ENCODE measurements at places on chromosomes 7 and 10.

GRCh38 chr10:10125676-10126075 lies 892.0 kb upstream of the CELF2 start:
- DNase-seq: peak; percentile 53

DNA sequence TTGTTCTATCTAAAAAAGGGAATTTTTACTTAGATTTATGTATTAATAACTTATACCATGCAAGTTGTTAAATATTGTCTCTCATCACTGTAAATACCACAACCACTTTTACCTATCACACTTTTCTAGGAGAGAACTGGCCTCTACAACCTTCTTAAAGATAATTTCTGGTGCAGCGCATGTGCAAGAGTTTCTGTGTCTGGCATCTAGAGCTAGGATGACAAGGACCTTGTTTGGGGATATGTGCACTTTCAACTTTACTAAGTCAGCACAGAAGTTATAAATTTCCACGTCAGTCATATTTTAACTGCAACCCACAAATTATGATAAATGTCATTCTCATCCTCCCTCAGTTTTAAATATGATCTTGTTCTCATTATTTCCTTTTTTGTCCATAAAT lies 156.9 kb upstream of the ADCY1 start:
- no peak for DNase-seq

- DNase-seq: no peak
Measured at GRCh38 chr10:36602374-36602773, 523.0 kb upstream of the ANKRD30A start.

- no peak for DNase-seq
Measured at GRCh38 chr7:39642896-39643295, 19.5 kb downstream of the RALA start.

DNA sequence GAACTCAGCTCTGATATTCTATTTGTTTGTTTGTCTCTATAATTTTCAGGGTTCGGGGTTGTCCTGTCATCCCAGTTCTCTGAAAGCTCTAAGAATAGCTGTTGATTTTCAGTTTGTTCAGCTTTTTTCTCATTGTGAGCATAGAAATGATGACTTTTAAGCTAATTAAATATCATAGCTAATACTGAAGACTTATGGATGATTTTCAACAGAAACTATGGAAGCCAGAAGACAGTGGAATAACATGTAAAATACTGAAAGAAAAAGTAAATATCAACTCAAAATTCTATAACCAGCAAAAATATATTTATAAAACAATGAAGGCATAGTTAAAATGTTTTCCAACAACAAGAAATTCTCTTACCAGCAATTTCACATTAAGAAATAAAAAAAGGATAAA lies 96.4 kb upstream of the ETV1 start:
- DNase-seq: no peak

DNA sequence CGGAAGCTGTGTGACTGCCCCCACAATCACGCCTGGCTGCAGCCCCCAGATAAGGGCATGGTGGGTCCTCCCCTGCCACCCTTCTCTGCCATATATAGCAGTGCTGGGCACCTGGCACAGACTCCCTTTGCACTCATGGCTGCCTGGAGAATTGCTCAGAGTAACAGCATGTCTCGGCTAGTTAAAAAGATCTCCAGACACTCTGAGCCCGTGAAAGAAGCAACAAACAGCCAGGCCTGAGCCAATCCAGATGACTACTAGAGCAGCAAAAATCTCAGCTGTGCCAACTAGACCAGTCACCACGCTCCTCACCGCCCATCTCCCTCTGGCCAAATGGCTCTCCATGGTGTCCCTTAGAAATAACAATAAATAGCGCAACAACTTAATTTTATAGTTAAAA lies 71.3 kb downstream of the PARD3 start:
- no peak for DNase-seq

- DNase-seq: no peak
Measured at GRCh38 chr10:5570007-5570655, 45.4 kb downstream of the CALML3 start.

DNA sequence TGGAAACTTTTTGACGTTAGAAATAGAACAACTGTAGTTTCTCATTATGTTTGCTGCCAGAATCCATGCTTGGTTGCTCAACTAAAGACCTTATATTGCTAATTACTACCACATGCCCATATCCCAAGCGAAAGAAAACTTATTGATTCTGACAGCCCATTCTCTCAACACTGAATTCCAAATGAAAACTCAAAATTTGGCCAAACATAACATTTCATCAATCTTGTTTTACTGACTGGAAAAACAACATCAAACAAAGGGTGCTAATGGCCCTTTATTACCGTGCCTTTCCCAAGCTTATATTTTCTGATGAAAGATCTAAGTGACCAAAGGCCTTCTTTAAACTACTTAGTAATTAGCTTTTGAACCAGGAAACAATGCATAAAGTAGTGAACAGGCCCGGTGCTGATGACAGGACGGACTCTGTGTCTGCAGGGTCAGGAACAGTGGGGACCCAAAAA lies 531.8 kb downstream of the KCNMA1 start:
- no peak for DNase-seq

DNA sequence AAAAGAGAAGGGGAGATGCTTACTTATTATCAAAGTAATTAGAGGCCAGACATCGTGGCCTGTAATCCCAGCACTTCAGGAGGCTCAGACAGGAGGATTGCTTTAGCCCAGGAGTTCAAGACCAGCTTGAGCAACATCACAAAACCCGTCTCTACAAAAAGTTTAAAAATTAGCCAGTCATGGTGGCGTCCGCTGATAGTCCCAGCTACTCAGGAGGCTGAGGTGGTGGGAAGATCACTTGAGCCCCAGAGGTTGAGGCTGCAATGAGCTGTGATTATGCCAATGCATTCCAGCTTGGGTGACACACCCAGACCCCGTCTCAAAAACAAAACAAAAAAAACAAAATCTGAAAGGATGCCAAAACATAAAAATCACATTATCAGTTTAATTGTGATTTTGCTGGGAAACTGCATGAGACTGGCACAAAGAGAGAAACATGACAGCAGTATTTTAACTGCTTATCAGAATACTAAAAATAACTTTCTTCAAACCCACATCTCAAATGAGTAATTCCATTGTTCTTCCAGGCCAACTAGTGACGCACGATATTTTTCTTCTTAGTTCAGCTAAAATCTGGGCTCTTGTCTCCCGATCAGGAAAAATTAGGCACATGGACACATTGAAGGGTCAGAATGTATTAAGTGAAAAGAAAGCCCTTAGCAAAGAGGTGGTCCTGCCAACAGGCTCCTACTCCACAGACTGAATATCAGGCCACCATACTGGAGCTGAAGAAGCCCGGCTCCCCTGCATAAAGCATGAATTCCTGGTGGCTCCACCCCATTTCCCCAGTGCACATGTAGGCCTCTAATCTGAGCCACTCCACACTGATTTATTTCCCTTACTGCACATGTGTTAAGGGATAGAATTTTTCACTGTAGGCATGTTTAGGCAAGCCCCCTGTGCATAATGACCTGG lies 9.6 kb upstream of the CCM2 start:
- DNase-seq: no peak

- DNase-seq: no peak
Measured at GRCh38 chr7:144776447-144776846, 59.4 kb downstream of the TPK1 start.

DNA sequence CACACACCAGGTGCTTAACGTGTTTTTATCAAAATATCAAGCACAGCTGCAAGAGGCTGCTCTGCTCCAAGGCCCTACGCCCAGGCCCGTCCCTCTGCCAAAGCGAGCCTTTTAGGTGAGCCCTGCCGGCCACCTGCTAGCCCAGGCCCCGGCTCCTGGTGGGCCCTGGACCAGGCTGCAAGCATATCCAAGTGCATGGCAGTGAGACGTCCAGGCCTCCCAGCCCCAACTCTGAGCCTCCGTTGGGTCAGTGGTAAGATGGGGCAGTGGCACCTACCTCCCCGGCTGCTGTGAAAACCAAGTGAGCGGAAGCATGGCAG lies 136.2 kb downstream of the LHPP start:
- no peak for DNase-seq

- no peak for DNase-seq
Measured at GRCh38 chr7:106979551-106980357, 64.8 kb upstream of the PRKAR2B start.

- DNase-seq: no peak
Measured at GRCh38 chr10:28980264-28980663, 302.9 kb downstream of the BAMBI start.

DNA sequence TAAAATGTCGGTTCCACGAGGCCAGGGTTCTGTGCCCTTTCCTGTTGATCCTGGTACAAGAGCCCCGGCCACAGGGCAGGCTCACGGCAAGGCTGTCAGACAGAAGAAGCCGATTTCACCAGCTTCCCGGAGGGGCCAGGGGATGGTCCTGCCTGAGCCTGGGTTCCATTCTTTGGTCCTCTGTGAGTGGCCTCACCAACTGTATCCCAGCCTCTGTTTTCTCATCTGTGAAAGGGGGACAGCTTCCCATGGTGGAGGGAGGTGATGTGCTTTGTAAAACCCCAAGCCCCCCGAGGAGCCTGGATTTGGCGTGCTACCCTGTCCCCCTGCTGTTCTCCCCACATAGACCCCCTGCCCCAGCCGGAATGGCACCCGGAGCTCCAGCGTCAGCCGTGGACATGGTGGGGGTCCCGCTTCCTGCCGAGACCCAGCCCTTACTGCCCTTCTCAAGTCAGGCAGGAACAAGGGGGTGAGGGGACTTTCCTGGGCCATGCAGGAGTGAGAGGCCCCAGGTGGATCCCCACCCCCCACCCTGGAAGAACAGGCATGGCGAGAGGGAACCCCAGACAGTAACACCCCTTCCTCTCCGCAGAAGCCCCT lies 28.3 kb upstream of the ELFN1 start:
- DNase-seq: no peak

GRCh38 chr10:48439581-48440041 lies 133.1 kb downstream of the MAPK8 start:
- DNase-seq: no peak
